Activated T-cell treated with anti-CD3 and anti-CD28 coated beads, Interleukin-2, amount 50 U/mL, for 4 hours (primary cell): ENCODE measurements at places on chromosomes 1 and 21.

DNA sequence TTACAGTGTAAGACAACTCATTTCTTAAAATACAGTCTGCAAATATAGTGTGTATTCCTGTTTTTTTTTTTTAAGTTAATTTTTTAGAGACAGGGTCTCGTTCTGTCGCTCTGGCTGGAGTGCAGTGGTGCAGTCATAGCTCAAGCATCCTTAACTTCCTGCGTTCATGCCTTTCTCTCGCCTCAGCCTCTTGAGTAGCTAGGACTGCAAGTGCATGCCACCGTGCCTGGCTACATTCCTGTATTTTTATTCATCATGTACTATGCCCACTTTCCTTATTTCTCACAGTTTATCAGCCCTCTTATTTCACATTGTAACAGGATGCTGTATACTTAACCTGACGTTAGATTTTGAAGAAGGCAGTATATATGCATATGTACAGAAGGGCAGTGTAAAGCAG, 26.7 kb downstream of the MIER1 start:
- no peak for DNase-seq

DNA sequence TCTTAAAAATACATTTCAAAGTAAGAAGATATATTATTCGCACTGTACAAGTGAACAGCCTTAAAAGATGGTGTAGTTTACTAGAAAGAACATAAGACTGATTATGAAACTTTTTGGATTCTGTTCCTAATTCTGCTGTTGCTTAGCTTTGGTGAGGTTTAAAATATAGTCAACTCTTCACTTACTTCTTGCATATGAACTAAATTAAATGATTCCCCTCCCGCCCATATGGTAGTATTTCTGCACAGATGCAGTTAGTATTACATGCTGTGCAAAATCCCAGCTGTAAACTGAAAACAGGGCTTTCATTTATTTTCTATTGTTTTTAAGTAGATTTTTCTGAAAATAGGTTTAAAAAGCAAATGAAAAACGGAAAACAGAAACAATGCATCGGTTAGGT, 345.4 kb upstream of the NCAM2 start:
- DNase-seq = no peak

GRCh38 chr1:65584399-65584798, 163.9 kb downstream of the LEPR start:
- no peak for DNase-seq

DNA sequence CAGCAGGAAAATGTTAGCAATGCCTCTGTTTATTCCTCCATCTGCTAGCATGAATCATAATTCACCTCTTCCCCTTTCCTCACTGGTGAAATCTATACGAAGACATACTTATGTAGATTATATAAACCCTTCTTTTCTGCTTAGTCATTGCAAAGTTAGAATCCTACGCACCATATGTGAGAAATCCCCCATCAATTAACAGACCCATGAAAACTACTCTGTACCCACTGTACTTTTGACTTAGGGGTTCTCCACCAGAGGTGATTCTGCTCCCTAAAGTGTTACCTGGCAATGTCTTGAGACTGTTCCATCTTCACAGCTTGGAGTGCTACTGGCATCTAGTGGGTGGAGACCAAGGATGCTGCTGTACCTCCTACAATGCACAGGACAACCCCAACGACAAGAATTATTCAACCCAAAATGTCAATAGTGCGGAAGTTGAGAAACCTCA, 49.6 kb upstream of the KCTD3 start:
- no peak for DNase-seq

GRCh38 chr1:5830771-5831599, 161.2 kb downstream of the NPHP4 start:
- no peak for DNase-seq

DNA sequence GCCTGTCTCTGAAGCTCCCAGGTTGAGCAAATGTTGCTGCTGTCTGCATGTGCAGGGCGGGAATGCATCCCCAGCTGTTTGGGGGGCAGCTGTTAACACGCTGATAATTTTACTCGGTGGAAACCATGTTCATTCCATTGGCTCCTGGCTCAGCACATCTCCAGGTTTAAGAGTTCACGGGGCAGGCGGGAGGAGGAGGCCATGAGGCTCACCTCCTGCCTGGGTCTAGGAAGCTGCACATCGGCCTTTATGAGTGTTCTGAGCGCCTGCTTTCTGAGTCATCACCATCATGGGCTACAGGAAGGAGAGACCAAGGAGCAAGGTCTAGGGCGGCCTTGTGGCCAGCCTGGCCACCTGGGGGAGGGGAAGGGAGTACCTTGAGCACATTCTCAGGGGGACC, 29.7 kb downstream of the AJAP1 start:
- no peak for DNase-seq

GRCh38 chr1:210415846-210416448, 87.2 kb downstream of the HHAT start:
- no peak for DNase-seq

DNA sequence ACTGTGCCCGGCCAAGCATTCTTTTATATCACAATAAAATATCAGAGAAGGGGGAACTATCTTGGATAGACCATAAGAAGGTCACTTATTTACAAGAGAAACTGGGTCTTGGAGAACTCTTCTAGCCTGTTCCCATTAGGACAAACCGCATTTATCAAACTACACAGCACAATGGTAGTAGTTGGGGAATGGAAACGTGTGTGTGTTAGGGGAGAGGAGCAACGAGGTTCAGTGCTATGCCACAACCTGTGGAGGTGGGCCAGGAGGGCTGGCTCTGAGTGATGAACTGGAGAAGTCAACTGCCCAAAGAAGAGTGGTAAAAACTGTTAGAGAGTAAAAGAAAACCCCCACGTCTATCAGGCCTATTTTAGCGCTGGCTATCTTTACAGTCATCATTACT, 1.6 kb downstream of the DONSON start:
- no peak for DNase-seq

- DNase-seq = no peak
These were observed 19.4 kb upstream of the COL18A1 start for GRCh38 chr21:45385549-45386050.

DNA sequence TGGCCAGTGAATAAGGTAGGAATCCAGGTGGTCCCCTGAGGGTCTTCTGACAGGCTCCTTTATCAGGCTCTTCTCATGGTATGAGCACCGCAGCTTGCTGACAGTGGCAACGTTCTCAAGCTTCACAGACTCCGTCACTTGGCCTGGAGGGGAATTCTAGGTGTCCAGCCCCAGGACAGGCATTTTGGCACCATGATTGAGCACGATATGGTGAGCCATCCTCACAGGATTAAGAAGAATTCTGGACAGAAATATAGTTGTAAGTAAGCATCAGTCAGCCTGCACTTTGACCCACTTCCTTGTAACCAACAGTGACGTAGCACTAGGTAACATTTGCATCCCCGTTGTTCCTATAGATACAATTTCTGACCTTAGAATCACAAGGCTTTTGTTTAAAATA, 30.5 kb upstream of the KIF26B start:
- no peak for DNase-seq

DNA sequence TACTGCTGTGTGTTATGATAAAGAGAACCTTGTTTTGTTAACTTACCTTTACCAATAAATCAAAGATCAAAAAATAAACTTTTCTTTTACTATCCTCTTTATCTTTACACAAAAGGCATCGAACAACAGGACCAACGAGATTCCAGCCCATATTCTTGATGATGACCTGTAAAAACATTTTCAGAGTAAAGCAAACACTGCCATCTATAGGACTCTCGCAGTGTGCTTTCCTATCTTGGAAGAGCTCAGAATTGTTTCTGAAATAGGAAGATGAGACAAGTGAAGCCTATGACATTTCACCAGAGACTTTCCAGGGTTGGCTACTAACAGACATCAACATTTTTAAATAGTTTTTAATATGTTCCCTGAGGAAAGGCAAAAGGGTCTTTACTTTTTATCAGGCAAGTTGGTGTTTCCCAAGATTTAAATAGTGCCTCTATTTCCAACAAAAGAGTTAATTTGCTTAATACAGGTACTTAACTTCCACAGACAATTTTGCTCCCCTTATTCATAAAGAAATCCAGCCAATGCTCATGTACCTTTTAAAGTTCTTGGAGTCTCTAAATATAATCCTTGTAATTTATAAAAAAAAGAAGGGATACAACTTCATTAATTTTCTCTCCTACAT, 7.3 kb downstream of the GLMN start:
- no peak for DNase-seq

GRCh38 chr21:33852485-33852884, 63.1 kb downstream of the ATP5PO start:
- DNase-seq = no peak

DNA sequence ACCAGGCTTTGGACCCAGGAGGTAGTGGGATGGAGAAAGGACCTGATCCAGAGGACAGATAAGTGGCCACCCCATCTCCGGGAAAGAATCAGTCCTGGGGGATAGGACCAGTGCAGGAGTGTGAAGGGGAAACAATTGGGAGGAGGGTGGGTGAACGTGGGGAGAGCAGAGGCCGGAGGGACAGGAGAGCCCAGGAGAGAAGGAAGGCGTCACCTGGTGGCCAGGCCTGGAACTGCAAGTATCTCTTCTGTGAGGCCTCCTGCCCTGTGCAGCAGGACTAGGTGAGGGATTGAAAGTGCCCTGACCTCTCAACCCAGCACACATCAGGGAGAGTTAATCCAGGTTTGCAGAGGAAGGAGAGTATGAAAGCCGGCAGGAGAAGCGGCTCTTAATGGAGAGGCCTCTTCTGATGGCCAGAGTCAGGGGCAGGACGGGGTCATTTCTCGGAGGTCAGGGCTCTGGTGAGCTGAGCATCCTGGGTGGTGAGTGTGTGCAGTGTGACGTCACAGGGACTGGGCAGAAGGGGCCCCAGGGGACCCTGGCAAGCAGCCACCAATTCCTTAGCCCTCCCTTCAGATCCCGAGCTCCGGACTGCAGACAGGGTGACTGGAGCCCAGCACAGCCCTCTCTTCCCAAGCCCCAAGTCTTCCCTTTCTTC, 9.2 kb upstream of the LAD1 start:
- peak; percentile 61 for DNase-seq

GRCh38 chr1:246092136-246092535, 414.9 kb downstream of the SMYD3 start:
- no peak for DNase-seq

DNA sequence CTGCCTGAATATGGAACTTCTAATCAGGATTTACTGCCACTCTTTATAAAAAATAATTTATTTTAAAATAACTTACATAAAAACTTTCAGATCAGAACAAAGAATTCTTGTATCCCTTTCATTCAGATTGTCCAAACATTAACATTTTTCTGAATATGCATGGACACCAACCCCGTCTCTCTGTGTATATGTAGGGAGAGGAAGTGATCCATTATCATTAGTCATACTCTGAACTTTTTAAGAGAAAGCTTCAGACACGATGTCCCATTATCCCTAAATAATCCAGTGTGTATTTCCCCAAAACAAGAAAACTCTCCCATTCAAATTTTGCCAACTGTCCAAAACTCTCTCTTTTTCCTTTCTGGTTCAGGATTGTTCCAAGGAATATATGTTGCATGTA, 122.3 kb upstream of the CXADR start:
- no peak for DNase-seq

- DNase-seq = no peak
These were observed 198.2 kb downstream of the SEC16B start for GRCh38 chr1:177771688-177772087.

GRCh38 chr21:33865176-33865575, 50.4 kb downstream of the ATP5PO start:
- DNase-seq = no peak

DNA sequence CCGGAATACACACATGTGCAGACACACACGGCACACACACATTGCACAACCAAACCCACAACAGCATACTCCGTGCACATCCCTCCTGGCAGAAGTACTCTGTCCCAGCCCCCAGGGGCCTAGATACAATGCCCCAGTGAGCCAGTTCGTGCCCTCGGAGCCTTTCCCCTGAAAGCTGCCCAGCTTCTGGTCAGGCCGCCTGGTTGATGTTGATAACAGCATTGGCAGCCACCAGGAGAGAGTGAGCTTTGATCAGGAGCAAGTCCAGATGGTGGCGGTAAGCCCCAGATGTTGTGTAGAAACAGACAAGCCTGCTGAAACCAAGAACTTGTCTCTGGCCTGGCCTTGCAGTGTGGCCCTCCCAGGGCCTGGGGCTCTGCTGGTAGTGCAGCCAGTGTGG, 109.1 kb downstream of the GRIK3 start:
- no peak for DNase-seq

DNA sequence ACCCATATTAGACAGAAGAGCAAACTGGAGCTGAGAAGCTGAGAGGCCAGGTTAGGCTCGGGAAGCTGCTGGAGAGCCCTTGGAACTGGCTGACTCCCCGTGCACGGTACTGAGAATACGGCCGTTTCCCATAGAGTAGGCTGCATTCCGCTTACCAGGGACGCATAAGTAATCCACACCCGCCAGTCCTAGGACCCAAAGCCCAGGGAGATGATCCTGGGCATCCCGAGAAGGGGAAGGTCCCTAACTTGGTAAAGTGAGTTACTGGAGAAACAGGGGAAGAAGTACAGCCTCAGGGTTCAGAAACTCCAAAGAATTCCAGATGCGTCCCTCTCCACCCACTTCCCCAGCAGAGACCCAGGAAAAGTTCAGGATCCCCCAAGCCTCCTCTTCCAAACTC, 1.3 kb downstream of the LRRC38 start:
- no peak for DNase-seq

- no peak for DNase-seq
These were observed 8.4 kb downstream of the FOXE3 start for GRCh38 chr1:47424336-47424982.

DNA sequence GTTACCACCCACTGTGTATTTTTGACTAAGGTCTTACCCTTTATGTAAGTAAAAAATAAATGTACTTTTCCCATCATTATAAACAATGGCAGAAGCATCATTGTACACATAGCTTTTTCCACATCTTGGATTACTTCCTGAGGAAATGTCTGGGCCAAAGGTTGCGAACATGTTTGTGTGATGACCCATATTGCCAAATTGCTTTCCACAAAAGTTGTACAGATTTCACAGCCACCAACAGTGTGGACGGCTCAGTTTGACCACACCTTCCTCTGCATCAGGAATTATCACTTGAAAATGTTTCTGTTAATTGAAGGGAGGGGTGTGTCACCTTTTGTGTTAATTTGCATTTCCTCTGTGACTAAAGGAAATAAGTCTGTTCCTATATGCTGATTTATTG, 25.7 kb downstream of the AKNAD1 start:
- DNase-seq = no peak

DNA sequence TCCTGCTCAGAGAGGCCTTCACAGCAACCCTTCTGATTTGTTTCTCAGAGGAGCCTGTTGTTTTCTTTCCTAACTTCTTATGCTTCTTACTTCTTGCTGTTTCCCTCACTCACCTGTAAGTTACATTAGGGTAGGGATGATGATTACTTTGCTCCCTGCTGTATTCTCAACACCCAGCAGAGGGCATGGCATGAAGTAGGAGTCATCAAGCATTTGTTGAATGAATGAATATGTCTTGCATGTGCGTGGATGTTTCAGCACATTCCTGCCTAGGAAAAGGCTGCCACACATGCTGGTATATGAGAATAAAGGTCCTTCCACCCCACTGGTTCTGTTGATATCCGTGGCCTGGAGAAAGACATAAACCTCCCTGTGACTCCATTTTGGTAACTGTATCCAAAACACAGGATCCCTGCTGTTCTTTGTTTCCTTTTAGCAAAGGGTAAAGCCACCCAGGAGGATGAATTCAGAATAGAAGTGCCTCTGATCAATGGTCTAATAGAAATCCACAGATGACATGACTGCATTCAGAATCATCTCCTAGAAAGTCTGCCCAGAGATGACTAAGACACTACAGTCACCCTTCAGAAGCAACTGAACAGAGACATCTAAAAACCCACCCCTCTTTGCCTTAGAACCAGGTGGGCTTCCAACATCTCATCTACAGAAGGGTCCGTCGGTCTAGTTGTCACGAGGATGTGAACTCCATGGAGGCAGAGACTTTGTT, 168.8 kb downstream of the ZSCAN20 start:
- no peak for DNase-seq

- no peak for DNase-seq
These were observed 81.9 kb downstream of the SIM2 start for GRCh38 chr21:36780861-36781260.
